ENCODE measurements at places on chromosomes 16 and 17. TPM values are rescaled to one million over a fixed set of nuclear protein-coding genes. Genes with fewer than 3 reads are reported as not detected.

Gene BCO1
- total RNA-seq = 0.94 TPM

Gene NAA60
- total RNA-seq = 2.7 TPM

Gene ZCCHC14
- 6.3 TPM for total RNA-seq

Gene IRX6
- not detected for total RNA-seq

Gene TMEM95
- total RNA-seq = not detected

Gene PITPNM3
- 0.18 TPM for total RNA-seq

Gene DRC3
- total RNA-seq = 1.4 TPM

Gene PTGES3L
- total RNA-seq = not detected

Gene PYCARD
- total RNA-seq = not detected

Gene GPRC5C
- total RNA-seq = 63.4 TPM

Gene PYY
- 0.17 TPM for total RNA-seq

Gene CCL18
- total RNA-seq = not detected

Gene ASB16
- not detected for total RNA-seq

Gene HS3ST2
- total RNA-seq = not detected

All from H4 (cell line).